Hindlimb muscle (tissue), 1 donor: ENCODE measurements at places on chromosomes 6 and 20. TPM values are rescaled to one million over a fixed set of nuclear protein-coding genes. Genes with fewer than 3 reads are reported as not detected.
A peak's percentile ranks its signal among the peaks of the same experiment; 100 is the strongest.

GRCh38 chr6:43123461-43124314 is 47.4 kb upstream of the SRF start:
- no peak for DNase-seq

DNA sequence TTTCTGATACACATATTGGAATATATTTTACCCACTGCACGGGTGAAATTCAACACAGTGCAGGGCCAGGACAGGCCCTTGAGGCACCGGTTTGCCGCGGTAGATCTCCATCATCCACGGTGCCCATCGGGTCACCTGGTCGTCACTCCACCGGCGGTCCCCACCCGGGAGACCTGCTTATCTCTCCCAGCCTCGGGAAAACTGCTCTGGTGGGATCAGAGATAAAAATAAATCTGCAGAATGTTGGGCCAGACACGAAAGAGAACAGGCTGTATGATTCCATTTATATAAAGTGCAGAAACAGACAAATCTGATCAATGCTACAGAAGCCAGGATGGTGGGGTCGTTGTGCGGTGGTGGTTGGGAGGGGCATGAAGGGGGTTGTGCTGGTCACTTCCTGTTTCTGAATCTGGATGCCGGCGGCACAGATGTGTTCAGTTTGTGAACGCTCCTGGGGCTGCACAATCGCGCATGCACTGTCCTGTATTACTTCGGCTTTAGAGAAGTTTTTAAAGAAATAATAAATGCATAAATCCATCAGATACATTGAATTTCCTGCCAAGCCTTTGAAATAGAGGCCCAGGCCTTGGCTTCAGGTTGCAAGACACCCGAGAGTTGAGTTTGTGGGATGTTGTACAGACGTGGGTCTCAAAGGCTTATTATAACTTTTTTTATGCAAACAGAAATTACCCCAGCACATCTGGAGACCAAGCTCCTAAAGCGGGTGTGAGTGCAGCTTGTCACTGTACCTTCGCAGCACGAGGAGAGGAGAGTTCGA is 54.3 kb downstream of the ANKRD60 start:
- peak; percentile 60 for DNase-seq

The BACH2 gene
- polyA plus RNA-seq, result 6.0 TPM

DNA sequence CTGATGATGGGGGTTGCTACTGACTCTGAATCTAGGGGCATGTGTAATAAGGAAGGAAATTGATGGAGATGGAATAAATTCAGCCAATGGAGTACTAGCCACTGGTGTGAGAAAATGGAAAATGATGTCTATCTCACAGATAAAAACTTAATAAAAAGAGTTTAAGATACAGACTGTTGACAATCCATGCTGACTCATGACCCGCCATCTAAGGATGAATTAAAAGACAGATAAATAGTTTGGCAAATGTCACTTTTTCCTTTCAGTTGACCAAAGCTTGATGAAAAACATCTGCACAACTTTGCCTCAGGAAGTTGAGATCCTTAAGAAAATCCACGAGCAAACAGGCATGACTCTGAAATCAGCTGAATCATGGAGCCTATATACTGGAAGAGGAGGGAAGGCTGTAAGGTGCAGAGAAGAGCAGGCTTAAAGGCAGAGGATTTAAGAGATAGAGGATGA is 82.6 kb upstream of the BMP5 start:
- DNase-seq, result no peak

The SLC35A1 gene
- 16.4 TPM for polyA plus RNA-seq

DNA sequence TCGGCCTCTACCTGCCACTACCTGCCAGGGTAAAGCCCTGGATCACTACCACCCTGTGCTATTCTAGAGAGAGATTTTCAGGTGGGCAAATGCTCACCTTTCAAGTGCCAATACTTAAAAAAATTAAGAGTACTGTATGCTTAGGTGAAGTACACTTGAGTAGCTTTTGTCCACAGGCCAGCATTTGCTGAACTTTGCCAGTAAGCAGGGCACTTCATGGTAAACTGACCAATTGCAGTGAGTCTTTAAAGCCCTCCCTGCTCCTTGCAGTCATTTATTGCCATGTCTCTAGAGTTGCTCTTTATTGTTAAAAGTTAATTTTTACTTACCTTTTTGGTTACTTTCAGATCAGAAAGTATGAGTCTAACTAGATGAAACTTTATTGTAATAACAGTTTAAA is 58.5 kb downstream of the PLAGL1 start:
- no peak for DNase-seq

The SMPDL3A gene
- 16.0 TPM for polyA plus RNA-seq

DNA sequence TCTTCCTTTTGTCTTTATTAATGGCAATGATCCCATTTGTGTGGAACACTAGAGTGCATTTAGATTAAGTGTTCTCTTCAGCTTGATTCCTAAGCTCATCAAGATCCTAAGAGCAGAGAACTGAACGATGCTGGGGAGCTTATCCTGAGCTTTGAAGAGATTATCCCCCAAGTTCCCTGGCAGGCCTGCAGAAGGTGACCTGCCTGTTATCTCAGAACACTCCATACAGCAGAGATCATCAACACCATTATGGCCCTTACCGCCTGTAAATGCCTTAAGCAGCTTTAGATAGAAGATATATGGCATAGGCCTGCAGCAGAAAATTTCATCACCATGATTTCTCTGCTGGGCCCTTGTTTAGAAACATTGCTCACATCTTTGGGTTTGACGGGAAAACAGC is 779.9 kb upstream of the MAP3K7 start:
- DNase-seq, result no peak

- no peak for DNase-seq
Measured at GRCh38 chr6:115717062-115717461, 343.6 kb downstream of the FRK start.

- DNase-seq, result no peak
Measured at GRCh38 chr6:70151616-70152015, 151.3 kb downstream of the COL9A1 start.

The ID4 gene
- polyA plus RNA-seq, result 3.2 TPM

The TLDC2 gene
- polyA plus RNA-seq, result 1.0 TPM

- DNase-seq, result no peak
Measured at GRCh38 chr6:156313037-156313436, 464.1 kb upstream of the ARID1B start.

DNA sequence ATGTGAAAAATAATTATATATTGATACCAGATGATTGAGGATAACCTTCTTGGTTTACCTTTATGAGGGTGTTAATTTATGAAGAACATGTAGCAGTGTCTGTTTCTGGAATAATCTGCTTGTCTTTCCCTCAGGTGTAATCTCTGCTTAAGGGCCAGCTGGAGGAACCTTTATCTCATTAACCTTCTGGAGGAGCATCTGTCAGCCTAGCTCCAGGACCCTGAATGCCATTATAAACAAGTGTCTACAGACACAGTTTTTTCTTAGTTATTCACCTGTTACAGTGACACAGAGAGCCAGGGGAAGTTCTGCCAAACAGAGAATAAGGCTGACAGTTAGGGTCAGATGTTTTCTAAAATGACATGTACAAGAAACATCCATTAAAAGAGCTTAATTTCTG is at the start of gene IMPG1:
Gene IMPG1 (minus strand): TSS at position 101 of the 400 bp plus-strand sequence. CDS start 174 bp downstream, outside the sequence.
- no peak for DNase-seq

DNA sequence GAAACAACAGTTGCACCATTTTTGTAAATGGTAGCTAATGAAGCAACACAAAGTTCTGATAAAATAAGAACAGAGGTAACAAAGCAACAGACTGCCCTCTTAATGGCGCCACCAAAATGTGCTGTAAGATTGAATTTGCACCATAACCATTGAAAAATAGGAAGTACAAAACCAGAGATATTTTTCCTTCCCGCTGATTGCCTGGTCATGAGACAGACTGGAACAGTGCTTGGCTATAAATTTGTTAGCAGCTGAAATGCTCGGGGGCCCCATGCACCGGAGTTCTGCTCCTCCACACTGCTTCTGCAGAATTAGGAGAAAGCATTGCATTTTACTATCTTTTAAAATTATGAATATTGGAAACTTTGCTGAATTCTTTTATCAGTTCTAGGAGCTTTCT is 164.4 kb upstream of the QKI start:
- peak; percentile 19 for DNase-seq

- DNase-seq, result no peak
Measured at GRCh38 chr6:71460933-71461332, 172.3 kb downstream of the OGFRL1 start.

The PCMT1 gene
- 62.8 TPM for polyA plus RNA-seq

The ISM1 gene
- 1.1 TPM for polyA plus RNA-seq

DNA sequence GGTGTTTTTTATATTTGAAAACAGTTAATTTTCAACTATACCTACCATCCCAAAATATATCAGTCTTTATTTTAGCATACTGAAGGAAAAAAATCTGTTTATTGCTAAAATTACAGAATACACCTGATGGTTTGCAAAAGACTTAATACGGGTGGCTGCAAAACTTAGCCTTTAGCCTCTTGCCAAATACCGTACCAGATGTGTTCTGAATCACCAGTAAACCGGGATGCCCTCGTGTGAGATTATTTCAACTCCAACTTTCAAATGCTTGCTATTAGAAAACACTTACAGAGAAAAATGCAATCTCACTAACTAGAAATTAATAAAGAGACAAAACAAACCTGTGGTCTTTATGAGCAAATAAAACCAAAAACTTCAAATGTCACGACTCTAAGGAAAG is 36.0 kb downstream of the REV3L start:
- DNase-seq, result no peak

The PRL gene
- 0.67 TPM for polyA plus RNA-seq
